ENCODE measurements at places on chromosomes 3 and 15. TPM values are rescaled to one million over a fixed set of nuclear protein-coding genes. Genes with fewer than 3 reads are reported as not detected.

CCR9 gene
- not detected for total RNA-seq

SERINC4 gene
- 0.16 TPM for total RNA-seq

MCF2L2 gene
- 7.3 TPM for total RNA-seq

CP gene
- total RNA-seq: 1.1 TPM

DNA sequence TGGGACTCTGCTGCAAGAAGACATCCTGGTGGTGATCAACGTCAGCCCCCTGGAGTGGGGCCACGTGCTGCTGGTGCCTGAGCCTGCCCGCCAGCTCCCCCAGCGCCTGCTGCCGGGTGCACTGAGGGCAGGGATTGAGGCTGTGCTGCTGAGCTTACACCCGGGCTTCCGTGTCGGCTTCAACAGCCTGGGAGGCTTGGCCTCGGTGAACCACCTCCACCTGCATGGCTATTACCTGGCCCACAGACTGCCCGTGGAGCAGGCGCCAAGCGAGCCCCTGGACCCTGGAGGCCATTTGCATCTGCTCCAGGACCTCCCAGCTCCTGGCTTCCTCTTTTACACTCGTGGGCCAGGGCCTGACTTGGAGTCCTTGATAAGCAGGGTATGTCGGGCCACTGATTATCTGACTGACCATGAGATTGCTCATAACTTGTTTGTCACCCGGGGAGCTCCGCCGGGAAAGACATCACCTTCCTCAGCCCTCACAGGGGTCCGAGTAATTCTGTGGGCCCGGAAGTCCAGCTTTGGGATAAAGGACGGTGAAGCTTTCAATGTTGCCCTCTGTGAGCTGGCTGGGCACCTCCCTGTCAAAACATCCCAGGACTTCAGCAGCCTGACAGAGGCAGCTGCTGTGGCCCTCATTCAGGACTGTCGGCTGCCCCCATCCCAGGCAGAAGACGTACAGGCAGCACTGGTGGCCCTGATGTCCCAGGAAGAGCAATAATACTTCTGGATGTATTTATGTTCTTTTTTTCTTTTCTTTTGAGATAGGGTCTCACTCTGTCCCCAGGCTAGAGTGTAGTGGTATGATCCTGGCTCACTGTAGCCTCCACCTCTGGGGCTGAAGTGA is 7.6 kb downstream of the GDPGP1 start:
- H3K4me3 ChIP-seq: no peak overlapping the region
- no peak for DNase-seq
- H3K4me1 ChIP-seq: no peaks in the 10 kb centered on the region
- H3K27ac ChIP-seq: no peak overlapping the region
- no peaks in the 10 kb centered on the region for H3K27me3 ChIP-seq

DNA sequence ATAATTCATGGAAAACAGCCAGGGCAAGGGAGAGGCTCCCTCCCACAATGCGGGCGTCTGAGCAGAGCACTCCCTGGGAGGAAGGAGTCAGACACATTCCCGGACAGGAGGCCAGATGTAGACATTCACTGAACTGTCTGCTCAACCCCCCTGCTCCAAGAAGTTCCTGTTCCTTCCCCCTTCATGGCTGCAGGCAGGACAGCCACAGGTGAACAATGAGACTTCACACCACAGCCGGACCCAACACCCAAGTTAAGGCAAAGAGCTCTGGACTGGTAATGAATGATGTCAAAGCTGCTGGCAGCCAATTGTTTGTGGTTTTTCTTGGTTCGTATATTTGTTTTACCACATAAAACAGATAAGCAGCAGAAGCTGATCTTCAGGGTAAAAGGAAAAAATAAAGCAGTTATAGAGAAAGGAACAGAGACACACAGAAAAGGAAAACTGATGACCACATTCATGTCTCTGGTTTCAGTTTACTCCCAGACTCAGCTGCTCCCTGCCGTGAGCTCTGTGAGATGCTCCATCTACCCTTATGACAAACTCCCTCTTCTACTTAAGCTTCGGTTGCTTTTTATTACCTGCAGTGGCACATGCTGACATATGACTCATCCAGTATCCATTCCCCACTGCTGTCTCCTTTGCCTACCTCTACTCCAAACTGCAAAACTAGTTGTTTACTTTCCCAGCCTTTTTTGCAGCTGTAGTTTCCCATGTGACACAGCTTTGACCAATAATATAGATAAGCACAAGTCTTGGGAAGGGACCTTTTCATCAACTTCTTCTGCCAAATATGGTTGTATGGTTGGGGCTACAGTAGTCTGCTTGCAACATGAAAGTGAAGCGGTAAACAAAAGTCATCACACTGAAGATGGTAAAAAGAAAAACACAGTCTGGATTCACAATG is 33.1 kb downstream of the DZIP1L start:
- no peaks in the 10 kb centered on the region for H3K27me3 ChIP-seq
- no peak overlapping the region for H3K4me3 ChIP-seq
- H3K36me3 ChIP-seq: peaks cover 28% of the 10 kb centered on the region

A4GNT gene
- not detected for total RNA-seq
